HTR-8/SVneo (cell line): ENCODE measurements at places on chromosomes 13 and 19.

DNA sequence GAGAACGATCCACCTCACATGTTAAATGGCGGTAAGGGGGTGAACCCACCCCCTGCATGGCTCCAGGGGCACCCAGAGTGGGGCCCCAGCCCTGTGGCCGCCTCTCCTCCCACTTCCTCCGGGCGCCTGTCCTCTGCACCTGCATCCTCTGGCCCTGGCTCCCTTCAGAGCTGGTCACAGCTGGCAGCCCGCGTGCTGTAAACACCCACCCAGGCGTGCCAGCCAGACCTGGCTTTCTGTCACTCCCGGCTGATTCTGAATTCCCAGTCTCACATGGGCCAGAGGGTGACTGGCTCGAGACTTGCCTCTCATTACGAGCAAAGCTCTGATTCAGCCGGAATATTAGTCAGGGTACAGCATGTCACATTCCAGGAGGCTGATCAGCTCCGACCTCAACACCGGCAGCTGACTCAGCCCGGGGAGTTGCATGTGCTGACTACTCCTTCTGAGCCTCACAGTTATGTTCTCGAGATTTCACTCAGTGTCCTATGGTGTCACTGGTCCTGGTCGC lies 75.1 kb downstream of the GNG7 start:
- peak; percentile 85 for DNase-seq

- DNase-seq: no peak
Measured at GRCh38 chr13:100523411-100523810, 65.2 kb downstream of the GGACT start.

GRCh38 chr13:106533101-106533942 lies 2.1 kb downstream of the EFNB2 start:
- DNase-seq: peak; percentile 38

- no peak for DNase-seq
Measured at GRCh38 chr13:113722921-113723320, 36.1 kb upstream of the TMEM255B start.

DNA sequence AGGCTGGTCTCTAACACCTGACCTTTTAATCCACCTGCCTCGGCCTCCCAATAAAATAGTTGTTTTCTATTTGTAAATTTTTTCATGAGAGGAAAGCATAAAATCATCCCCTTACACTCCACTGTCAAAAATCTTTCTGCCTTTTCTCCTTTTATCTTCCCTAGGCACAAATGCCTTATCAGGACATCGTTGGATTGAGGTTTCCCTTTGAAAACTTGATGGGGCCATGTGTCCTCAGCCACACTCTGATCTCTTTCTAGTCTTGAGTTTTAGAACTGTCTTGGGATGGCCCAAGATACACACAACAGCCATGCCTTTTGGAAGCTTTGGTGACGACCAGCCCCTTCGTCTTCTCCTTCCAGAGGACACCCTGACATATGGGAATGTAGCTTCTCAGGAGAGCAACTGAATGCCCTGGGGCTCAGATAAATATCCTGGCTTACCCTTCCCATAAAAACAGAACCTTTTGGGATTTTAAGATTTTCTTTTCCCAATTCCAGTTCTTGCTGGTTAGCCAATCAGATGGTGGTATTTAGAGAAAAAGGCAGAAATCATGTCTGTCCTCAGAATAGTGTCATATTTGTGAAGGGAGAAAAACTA lies 112.4 kb downstream of the ZNF429 start:
- no peak for DNase-seq

- DNase-seq: no peak
Measured at GRCh38 chr13:20803180-20803965, 29.6 kb upstream of the EEF1AKMT1 start.

DNA sequence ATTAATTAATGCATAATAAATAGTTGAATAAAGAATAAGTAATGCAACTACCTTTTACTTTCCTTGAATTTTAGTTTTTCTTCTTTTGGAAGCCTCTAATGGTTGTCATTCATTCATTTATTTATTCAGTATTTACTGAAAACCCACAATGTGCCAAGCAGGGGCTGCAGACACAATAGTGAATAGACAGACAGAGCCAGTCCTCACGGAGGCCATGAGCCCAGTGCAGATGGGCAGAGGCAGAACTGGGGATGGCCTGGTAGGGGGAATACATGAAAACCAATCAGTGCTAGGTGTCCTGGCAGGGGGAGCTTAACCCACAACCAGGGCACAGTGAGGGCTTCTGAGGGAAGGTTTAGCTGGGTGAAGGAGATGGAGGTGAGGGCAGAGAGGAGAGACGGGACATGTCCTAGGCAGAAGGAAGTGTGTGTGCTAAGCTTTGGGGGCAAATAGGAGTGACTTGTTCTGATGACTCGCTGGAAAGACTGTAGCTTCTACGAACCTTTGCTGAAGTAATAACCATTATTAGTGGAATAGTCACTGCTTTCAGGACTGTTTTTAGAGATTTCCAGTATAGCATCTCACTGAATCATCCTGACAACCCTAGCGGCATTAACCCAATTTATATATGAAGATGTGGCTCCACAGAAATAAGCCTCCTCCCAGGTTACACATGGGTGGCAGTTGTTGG lies 55.9 kb downstream of the ERCC5 start:
- no peak for DNase-seq

DNA sequence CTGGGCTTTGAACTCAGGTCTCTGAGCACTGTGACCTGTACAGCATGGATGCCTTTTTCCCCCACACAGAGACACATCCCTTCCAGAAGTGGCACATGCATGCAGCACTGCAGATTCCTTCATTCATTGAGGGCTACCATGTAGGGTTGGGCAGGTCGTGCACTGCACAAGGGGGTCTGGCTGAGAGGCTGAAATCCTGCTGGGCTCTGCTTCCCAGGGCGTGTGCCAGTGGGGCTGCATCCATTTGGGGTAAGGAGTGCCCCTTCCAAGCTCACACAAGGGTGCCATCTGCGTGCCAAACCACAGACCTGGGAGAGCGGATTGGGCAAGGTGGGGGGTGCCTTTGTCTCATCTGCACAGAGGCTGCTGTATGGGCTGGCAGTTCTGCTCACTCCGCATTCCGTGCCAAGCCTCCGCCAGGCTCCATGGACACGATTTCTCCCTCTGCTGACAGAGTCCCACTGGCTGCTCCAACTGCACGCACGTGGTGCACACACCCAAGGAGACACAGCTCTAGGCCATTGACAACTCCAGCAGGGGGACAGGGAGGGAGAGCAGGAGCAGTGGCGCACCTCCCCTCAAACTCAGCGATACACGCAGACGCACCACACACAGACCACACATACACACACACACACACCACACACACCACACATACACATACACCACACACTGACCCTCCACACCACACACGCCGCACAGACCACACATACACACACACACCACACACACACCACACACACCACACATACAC lies 4.5 kb upstream of the SHISA7 start:
- DNase-seq: peak; percentile 31

GRCh38 chr19:45767410-45767880 lies 1.6 kb downstream of the SIX5 start:
- peak; percentile 78 for DNase-seq

DNA sequence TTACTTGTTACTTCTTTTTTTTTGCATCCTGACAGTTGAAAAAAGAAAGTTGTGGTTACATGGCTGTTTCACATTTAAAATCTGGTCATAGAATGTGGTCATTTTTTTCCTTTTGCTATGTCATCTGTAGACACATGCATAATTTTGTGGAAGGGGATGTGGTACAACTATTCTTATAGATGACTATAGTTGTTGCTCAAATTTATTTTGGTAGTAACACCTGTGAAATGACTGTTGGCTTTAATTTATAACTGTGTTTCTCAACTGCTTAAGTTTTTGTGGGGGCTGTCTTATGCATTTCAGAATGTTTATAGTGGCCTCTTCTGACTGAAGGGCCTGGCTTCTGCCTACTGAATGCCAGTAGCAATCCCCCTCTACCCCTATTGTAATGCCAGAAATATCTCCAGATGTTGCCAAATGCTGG lies 130.5 kb downstream of the PAN3 start:
- no peak for DNase-seq

- DNase-seq: no peak
Measured at GRCh38 chr13:72144636-72145035, 277.6 kb upstream of the DACH1 start.

- DNase-seq: no peak
Measured at GRCh38 chr19:49911381-49912145, 14.9 kb upstream of the IL4I1 start.

GRCh38 chr19:49887665-49888509 lies 8.8 kb downstream of the IL4I1 start:
- DNase-seq: no peak

DNA sequence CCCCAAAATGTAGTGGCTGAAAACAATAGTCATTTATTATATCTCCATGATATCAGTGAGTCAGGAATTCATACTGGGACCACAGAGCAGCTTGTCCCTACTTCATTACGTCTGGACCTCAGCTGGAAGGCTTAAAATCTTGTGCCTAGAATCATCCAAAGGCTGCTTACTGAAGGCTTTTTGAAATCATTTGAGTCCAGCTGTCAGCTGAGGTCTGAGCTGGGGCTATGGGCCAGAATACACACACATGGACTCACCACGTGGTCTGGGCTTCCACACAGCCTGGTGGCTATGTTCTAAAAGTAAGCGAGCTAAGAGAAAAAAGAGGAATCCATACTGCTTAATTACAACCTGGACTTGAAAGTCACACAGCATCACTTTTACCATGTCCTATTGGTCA lies 209.2 kb downstream of the KCTD12 start:
- no peak for DNase-seq

- DNase-seq: no peak
Measured at GRCh38 chr19:30148039-30148790, 206.2 kb downstream of the URI1 start.

GRCh38 chr13:20348018-20348417 lies 115.9 kb upstream of the GJB6 start:
- DNase-seq: no peak

- no peak for DNase-seq
Measured at GRCh38 chr19:31261019-31261602, 88.1 kb downstream of the TSHZ3 start.
